MV-4-11 (cell line): ENCODE measurements at places on chromosomes 3 and 15.
A peak's percentile ranks its signal among the peaks of the same experiment; 100 is the strongest.

DNA sequence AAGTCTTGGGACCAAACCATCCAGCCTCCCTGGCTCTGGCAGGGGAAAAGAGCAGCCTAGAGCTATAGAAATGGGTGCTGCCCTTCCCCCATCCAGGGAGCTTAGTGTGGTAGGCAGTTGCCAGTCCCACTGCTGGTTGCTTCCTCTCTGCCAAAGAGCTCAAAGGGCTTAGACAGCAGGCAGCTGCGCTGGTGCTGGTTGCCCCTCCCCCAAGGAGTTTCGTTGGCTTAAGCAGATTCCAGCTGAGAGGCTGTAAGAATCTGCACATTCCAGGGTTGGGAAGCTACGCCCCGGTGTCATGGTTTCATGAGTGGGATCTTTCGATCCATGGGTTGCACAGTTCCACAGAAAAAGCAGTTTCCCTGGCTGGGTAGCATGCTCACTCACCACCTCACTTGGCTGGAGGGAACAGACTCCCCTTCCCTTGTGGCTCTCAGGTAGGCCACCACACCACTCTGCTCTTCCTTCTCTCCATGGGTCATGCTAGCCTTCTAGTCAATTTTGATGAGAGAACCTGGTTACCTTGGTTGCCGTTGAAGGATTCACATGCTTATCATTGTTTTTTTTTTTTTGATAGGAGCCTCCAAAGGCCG lies 195.1 kb downstream of the EPHA6 start:
- DNase-seq: peak; percentile 27

DNA sequence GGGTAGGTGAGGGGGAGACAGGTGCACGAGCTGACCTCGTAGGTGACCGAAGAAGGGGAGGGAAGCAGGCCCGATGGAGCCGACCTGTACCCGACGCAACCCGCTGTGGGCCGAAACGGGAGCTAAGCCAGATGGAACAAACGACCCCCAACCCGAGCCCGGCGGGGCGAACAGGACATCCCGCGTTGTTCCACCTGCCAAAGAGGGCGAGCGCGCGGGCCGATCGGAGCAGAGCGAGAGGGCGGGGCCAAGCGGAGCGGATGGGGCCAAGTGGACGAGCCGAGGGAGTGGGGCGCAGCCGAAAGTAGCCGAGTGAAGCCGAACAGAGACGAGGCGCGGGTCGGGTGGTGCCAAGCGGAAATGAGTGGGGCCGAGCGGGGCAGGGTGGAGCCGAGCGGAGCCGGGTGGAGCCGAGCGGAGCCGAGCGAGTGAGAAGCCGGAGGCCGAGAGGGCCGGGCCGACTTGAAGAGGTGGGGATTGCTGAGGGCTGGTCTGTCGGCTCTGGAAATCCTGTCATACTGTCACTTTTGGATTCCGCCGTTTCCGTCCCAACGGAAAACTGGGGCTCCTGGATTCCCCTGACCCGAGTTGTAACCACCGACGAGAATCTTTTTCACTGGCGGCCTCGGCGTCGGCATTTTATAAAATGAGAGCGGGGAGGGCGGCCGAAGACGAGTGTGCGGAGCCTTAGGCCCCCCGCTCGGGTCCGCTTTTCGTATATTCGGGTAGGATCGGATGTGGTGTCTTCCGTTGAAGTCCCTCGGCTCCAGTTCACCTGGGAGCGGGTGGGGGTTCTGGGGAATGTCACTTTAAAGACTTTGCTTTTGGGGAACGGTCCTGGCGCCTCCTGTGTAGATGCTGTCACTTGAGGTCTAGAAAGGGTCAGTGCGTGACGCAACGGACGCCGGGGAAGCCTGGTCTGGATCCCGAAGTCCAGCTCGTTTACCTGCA lies 15.6 kb upstream of the WNT7A start:
- DNase-seq: peak; percentile 57

DNA sequence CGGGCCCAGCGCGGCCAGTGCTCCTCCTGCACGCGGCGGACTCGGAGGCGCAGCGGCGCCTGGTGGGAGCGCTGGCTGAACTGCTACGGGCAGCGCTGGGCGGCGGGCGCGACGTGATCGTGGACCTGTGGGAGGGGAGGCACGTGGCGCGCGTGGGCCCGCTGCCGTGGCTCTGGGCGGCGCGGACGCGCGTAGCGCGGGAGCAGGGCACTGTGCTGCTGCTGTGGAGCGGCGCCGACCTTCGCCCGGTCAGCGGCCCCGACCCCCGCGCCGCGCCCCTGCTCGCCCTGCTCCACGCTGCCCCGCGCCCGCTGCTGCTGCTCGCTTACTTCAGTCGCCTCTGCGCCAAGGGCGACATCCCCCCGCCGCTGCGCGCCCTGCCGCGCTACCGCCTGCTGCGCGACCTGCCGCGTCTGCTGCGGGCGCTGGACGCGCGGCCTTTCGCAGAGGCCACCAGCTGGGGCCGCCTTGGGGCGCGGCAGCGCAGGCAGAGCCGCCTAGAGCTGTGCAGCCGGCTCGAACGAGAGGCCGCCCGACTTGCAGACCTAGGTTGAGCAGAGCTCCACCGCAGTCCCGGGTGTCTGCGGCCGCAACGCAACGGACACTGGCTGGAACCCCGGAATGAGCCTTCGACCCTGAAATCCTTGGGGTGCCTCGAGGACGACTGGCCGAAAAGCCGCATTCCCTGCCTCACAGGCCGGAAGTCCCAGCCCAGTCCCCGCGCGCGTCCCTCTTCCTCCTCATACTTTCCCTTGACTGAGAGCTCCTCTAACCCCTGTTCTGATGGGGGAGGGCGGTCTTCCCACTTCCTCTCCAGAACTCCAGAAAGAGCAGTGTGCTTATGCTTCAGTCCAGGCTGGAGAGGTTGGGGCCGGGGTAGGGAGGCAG lies 1.4 kb upstream of the IL17RC start:
- DNase-seq: peak; percentile 26

GRCh38 chr3:164416491-164417222 lies 661.6 kb downstream of the SI start:
- no peak for DNase-seq
